Pons (tissue), 1 donor: ENCODE measurements at places on chromosomes 6 and 20.
A peak's percentile ranks its signal among the peaks of the same experiment; 100 is the strongest.

DNA sequence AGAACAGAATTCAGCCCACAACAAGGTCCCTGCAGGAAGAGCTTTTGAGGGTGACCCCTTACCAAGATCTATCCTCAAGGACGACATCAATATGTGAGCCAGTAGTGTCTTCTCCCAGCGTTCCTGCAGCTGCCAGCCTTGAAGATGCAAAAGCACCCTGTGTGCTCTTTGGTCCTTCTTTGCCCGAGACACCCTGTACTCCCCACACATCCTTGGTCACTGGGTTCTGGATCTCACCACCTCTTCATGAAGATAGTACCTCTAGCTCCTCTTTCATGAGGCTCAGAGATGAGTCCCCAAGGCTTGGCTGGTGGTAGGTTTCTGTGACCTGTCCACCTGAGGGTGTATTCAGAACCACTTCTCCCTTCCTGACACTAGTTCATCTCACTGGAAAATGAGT, 259.6 kb upstream of the FOXQ1 start:
- no peak for DNase-seq

DNA sequence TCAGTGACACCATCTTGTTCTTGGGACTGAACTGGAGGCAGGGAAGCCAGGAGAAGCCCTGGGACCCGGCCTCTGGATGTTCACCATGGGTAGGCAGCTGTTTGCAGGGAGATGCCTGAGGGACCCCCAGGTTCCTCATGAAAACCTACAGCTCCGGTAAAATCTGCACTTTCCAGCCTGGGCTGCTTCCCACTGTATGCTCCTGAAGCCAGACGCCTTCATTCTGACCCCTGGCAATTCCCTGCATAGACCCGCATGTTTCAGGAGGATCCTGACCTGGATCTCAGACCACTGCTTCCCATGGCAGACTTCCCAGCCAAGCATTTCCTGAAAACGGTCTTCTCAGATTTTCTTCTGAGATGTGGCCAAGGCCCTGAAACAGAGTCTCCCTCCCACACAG, 306.7 kb downstream of the PREX1 start:
- no peak for DNase-seq

- no peak for DNase-seq
Observed at GRCh38 chr6:116369540-116369939, 1.2 kb upstream of the DSE start.

GRCh38 chr6:147974376-147974775, 368.3 kb upstream of the SASH1 start:
- DNase-seq: no peak

GRCh38 chr20:20407891-20408805, 40.2 kb downstream of the INSM1 start:
- peak; percentile 80 for DNase-seq

DNA sequence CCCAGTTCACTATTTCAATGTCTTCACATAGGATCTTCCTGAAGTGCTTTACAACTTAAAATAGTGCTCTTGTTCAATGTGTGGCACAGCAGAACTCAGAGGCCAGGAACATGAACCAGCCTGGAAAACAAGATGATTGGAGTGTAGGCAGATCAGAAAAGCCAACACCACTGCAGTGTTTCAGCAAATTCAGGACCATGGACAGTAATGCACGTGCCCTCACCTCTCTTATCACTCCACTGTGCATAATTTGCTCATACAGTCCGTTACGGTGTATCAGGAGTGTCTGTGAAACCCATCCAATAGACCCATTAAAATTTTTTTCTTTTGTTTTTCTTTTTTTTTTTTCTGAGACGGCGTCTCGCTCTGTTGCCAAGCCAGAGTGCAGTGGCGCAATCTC, 27.6 kb upstream of the HACE1 start:
- no peak for DNase-seq

DNA sequence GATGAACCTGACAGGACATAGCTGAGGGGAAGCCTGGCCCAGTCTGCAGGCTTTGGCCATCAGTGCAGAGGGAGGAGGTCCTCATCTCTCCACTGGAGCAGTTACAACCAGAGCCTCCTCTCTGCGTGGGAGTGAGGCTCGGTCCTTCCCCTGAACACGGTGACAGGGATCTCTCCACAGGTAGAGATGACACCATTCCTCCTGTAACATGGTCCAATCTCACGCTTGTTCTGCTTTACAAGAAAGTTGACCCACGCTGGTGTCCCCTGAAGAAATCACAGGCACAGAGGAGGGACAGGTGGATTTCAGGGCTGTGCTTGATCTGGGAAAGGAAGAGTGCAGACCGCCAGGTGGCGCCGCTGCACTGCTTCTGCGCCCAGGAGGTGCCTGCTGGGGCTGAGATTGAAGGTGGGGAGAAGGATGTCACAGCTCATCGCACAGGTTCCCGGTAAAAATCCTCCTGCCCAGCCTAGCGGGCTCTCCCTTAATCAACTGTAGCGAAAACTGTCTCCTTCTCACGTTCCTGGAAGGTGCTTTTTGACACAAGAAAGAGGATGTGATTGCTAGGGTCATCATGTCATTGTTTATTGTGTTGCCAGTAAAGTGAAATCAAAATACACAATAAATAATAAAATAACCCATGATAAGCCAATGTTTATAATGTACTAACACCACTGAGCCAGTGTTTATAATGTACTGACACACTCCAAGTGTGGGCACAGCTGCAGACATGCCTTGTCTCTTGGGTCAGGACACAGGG, 20.4 kb downstream of the HLA-G start:
- DNase-seq: peak; percentile 56

DNA sequence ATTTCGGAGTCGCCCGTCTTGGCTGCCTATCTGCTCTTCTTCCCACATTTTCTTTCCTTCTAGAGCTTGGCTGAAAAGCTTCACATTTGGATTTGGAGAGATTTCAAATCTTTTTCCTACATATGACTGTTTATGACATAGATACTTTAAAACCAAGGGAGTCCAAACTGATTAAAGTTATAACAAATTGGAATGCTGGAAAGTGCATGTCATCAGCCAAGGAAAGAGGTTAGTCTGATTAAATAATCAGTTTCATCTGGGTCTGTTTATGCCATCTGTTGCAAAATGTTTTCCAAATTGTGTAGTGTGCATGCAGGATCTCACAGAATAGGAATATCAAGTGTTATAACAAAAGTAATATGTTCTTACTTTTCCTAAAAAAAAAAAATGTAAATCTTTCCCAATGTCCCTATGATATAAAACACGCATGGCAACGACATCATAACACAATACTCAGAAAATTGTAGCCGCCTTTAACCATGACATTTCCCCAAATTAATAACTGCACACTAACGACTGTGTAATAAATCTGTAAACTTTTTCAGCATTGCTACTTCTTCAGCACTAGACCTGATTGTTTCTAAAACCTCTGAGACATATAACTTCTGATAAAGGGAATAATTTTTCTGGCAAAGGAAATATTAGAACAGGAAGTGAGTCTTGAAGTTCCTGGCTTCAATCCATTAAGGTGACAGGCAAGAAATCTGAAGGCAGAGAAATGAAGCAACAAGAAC, 230.2 kb upstream of the FOXQ1 start:
- DNase-seq: no peak

GRCh38 chr20:5316188-5317158, at the start of gene PROKR2:
Gene PROKR2 (minus strand): TSS chr20:5316954. CDS start chr20:5314369, 2,585 bp downstream.
- no peak for DNase-seq
